ENCODE measurements at places on chromosomes 12 and 14. TPM values are rescaled to one million over a fixed set of nuclear protein-coding genes. Genes with fewer than 3 reads are reported as not detected.

Gene DHH
- 0.63 TPM for total RNA-seq

Gene SMAGP
- 21.5 TPM for total RNA-seq

Gene PRIMA1
- 2.3 TPM for total RNA-seq

Gene GLIPR1L1
- not detected for total RNA-seq
